Hindlimb muscle (tissue), 1 donor: ENCODE measurements at places on chromosomes 3 and 15. TPM values are rescaled to one million over a fixed set of nuclear protein-coding genes. Genes with fewer than 3 reads are reported as not detected.

ZNF774 gene
- 3.6 TPM for polyA plus RNA-seq

ADAMTS7 gene
- polyA plus RNA-seq, result 19.9 TPM

IL5RA gene
- not detected for polyA plus RNA-seq

FHIT gene
- 5.5 TPM for polyA plus RNA-seq

GOLGA8F gene
- not detected for polyA plus RNA-seq

PARP16 gene
- 11.9 TPM for polyA plus RNA-seq

RPL22L1 gene
- 53.2 TPM for polyA plus RNA-seq

MINAR1 gene
- polyA plus RNA-seq, result 1.7 TPM
